ENCODE measurements at places on chromosomes 11 and 22.
A peak's percentile ranks its signal among the peaks of the same experiment; 100 is the strongest.

GRCh38 chr22:29476116-29476515 lies 3.9 kb upstream of the NEFH start:
- no peak for DNase-seq

DNA sequence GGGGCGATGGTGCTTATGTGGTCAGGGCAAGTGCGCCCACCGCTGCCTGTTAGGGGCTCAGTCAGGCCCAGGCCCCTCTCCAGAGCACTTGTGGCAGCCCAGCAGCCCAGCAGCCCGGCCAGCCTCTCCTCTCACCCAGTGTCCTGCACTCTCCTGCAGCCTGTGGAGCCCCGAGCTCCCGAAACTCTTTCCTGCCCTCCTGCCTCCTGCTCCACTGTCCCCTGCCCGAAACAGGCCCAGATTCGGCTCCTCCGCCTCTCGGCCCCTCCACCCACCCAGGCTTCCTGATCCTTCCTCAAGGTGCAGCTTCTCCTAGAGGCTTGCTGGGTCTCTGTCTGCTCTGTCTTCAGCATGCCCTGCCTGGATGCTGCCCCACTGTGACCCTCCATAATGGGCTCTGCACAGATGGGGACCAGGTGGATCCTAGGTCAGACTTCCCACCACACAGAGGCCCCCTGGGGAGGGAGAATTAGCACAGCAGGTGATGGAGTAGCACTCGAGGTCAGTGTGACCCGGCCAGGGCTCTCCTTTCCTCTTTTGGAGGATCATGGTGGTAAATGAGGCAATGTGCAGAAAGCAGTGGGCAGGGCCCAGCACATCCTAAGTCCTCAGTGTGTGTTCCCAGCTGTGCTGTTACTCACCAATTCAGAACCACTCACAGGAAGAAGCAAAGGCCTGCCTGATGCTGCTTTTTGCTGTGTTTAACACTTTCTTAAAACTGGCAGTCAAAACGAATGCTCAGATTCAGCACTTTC lies 18.6 kb upstream of the NAP1L4 start:
- DNase-seq, result no peak

- no peak for DNase-seq
Measured at GRCh38 chr11:47392546-47393162, 14.3 kb upstream of the SPI1 start.

- no peak for DNase-seq
Measured at GRCh38 chr11:61814247-61814957, 2.4 kb downstream of the FADS1 start.

DNA sequence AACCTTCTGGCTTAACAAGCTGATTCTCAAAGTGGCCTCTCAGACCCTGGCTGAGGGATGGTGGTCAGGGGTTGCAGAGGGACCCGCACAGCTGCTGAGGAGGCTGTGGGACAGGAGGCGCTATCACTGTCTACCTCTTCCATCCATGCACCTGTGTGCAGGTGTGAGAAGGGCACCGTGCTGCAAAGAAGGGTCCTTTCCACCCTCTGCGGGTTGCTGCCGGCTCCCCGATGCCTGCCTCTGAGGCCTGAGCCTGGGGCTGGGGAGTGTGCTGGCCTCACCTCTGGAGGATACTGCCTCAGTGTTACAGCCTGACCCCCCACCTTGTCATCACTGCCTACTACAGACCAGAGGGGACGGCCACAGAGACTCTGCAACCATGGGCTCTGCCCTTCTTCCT lies 66.1 kb upstream of the B3GAT1 start:
- DNase-seq, result no peak

DNA sequence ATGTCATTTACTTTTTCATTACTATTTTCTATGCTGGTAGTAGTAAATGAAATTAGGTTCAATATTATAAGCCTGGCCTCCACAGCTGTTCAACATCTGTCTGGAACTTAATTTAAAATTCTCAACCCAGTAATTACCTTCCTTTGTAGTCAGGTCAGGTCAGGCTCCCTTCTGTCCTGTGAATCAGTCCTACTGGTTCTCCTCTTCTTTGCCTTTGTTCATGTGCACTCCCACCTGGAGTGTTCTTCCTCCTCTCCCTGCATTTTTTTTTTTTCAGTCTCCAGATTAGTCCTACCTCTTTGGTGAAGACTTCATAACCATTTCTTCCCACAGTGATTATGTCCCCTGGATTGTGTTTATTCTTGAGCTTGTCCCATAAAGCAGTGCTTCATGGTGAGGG lies 67.9 kb downstream of the DKK3 start:
- DNase-seq, result no peak

DNA sequence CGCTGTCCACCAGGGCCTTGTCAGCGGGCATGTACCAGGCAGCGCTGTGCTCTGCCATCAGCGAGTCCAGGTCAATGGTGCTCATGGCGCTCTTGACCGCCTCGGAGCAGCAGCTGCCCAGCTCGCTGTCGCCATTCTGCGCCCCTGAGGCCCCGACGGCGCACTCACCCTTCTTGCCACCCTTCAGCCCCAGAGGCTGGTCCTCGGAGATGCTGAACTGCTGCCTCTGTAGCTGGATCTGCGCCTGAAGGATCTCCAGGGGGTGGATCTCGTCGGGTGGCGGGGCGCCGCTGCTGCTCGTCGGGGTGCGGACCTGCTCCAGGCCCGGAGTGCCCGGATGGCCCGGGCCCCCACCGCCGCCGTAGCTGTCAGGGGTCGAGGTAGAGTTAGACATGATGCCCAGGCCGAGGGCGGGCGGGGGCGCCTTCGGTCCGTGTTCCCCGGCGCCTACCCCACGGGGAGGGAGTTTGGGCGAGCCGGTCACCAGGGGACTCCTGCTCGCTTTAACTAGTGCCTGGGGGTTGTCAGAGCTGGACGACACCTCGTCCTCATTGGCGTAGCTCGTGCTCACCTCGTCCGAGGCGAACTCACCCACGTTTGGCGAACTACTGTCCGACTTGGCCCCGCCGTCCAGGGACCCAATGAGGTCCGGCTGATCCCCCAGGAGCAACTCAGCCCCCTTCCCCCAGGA lies 4.6 kb downstream of the MN1 start:
- DNase-seq, result no peak

DNA sequence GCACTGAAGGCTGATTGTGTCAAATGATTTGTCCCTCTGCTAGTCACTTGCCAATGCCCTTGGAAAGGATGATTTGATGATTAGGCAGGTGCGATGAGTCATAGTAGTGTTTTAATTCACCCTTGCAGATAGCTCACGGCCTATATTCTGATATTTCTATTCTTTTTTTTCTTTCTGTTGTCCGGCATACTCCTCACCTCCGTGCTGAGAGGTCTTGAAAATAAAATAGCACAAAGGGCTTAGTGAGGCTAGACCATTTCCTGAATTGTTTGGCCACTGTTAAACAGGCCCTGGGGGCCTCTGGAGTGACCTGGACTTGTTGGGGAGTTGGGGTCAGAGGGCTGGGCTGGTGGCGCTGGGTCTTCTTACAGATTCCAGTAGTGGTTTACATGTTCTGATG lies 99.8 kb downstream of the ZBTB16 start:
- DNase-seq, result no peak

DNA sequence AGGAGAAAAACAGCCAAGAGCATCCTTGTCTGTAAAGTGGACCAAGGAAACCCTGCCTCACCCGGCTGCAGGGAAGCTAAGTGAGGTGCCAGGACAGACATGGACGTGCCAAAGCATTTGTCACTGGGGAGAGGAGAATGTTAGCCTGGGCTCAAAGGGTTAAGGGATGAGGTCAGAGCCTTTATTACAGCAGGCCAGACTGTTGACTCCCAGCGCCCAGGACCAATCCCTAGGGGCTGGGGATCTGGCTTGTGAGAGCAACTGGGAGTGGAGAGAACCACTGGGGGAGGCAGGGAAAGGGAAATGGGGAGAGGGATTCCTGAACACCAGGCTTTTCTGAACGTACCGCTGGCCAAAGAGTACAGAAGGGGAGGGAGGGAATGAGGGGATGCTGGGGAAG lies 2.6 kb downstream of the CHRM1 start:
- DNase-seq, result no peak

DNA sequence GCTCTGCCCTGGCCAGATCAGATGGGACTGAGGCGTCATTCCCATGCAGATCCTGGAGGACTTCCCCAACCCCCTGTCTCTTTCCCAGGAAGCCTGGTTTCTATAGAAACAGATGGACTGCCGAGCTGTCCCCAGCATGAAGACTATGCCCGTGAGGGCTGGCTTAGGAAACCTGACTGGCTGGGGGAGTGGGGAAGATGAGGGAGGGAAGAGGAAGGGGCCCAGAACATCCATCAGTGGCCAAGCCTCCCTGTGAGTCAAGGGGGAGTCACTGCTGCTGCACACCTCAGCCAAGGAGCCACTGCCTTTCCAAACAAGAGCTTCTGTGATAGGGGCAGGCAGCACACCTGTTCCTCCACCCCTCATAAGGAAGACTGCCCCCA lies 5.8 kb downstream of the TP53I11 start:
- DNase-seq, result no peak

DNA sequence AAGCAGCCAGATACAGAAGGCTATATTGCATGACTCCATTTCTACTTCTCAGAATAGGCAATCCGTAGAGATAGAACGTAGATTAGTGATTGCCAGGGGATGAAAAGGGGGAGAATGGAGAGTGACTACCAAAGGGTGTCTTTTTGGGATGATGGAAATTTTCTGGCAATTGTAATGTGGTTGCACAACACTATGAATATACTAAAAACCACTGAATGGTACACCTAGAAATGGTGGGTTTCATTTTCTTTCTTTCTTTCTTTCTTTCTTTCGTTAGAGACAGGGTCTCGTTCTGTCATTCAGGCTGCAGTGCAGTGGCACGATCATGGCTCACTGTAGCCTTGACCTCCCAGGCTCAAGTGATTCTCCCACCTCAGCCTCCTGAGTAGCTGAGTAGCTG lies 54.4 kb downstream of the BID start:
- no peak for DNase-seq

- DNase-seq, result no peak
Measured at GRCh38 chr11:75518771-75519653, 6.7 kb downstream of the GDPD5 start.

DNA sequence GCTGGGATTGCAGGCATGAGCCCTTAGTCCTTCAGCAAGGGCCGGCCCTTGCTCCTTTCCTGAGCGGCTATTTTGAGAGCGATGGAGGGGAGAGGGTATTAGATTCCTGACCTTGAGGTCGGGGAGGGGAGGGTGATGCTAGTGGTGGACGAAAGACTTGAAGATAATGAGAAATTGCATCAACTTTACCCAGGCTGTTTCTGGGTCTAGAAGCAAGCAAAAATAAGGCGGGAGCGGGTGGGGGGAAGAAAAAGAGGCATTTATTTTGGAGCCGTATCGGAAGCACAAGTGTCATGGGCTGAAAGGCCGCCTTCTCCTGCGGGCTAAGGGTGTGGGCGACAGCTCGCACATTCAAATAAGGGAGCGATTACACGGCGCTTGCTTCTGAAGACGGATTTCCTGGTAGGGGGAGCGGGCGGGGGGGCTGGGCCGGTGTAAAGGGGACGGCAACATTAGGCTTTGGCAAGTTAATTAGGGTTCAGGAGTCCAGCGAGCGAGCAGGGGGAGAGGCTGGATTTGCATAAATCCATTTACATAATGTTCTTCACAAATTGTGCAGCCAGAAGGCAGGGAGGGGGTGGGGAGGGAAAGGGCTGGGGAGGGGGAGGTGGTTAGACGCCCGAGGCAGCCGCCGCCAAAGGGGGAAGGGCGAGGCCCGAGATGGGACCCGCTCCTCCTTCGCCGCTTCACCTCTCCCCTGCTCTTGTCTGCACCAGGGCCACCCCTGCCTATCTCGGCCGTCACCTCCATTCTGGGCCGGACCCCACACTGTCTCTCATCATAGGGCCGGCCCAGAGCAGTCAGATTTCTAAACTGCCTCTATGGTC lies 245.9 kb downstream of the MIAT start:
- DNase-seq, result no peak

- DNase-seq, result no peak
Measured at GRCh38 chr11:62399878-62400266, 19.0 kb upstream of the SCGB1A1 start.

- peak; percentile 11 for DNase-seq
Measured at GRCh38 chr11:105244160-105244825, 104.7 kb upstream of the CARD18 start.

GRCh38 chr11:116339306-116340098 lies 433.3 kb downstream of the BUD13 start:
- DNase-seq, result no peak

GRCh38 chr11:132058211-132058772 lies 687.9 kb downstream of the NTM start:
- no peak for DNase-seq

GRCh38 chr11:117900121-117900648 lies 23.7 kb upstream of the FXYD6 start:
- no peak for DNase-seq

DNA sequence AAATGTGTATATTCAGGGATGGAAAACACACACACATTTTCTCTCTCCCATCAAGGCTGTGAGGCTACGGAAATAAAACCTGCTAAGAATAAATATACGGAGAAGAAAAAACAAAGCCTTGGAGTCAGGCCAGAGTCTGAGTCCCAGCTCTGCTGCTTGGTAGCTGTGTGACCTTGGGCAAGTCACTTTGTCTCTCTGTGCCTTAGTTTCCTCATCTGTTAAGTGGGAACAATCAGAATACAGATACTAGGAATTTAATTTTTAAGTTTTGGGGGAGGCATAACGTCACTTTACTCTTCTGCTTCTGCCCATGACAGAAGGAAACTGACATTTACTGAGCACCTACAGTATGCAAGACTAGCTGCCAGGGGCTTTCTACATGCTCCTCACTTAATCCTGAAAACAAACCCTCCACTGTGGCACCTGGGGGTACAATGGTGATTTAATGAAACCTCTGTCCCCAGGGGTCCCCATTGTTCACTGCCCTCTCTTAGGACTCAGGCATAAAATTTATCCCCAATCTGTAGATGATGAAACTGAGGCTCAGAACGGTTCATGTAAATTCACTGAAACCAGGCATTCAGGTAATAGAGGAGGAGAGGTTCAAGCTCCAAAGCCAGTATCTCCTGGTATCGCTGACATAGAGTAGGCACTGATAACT lies 131.9 kb upstream of the SERPIND1 start:
- DNase-seq, result no peak

- DNase-seq, result no peak
Measured at GRCh38 chr11:128582496-128583366, 4.6 kb downstream of the ETS1 start.

DNA sequence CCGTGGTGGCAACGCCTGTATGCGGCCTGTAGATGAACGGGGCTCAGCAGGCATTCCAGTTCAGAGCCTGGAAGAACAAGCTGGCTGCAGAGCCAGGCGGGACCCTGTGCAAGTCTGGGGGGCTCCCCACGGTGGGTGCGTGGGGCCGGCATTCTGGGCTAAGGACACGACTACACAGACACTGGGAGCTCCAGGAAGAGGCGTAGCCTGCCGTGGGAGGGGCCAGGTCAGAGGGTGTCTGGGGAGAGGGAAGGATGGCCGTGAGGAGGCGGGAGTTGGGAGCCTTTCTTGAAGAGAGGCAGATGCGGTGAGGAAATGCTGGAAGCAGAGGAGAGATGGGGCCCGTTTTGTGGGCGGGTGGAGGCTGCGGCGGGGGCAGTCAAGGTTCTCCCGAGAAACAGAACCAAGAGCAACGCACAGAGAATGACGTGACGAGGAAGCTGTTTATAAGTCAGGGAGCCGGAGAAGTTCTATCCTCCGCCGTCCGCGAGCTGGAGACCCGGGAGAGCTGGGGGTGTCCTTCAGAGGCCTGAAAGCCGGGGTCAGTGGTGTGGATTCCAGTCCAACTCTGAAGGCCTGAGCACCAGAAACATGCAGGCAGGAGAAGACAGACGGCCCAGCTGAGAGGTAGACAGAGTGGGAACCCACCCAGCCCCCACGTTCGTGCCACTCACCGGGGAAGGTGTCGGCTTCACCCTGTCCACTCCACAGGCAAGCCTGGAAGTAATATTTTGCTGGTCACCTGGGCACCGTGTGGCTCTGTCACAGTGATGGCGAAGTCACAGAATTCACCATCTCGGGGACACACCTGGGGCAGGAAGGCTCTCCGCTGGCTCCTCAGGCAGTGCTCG lies 529.6 kb downstream of the BRD1 start:
- DNase-seq, result no peak

- DNase-seq, result no peak
Measured at GRCh38 chr11:125250318-125251213, 86.0 kb downstream of the PKNOX2 start.

Measured in 8988T (cell line).